ENCODE measurements at places on chromosomes 11 and 22. TPM values are rescaled to one million over a fixed set of nuclear protein-coding genes. Genes with fewer than 3 reads are reported as not detected.

GRCh38 chr11:44943696-44944095 lies 7.0 kb downstream of the TP53I11 start:
- DNase-seq: no peak
- H3K4me3 ChIP-seq: no peak overlapping the region
- peaks cover 24% of the 10 kb centered on the region for H3K27me3 ChIP-seq
- no peak overlapping the region for H3K27ac ChIP-seq
- H3K4me1 ChIP-seq: no peaks in the 10 kb centered on the region

DNA sequence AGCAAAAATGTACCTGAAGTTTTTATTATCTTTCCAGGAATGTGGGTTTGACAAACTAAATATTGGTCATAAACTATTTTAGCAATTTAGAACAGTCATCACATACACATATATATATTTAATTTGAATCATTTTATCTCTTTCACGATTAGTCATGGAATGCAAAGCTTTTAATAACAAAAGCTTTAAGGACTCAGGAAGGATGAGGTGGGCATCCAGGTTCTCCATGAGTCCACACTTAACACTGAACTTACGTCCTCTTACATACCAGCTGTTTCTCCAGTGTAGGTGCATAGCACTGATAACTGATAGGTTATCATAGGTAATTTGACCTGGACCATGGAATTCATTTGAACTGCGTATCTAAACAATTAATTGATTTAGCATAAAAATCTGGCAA lies 28.1 kb upstream of the GNAZ start:
- H3K36me3 ChIP-seq: no peaks in the 10 kb centered on the region
- H3K27me3 ChIP-seq: peaks cover 55% of the 10 kb centered on the region
- H3K4me1 ChIP-seq: no peaks in the 10 kb centered on the region
- H3K4me3 ChIP-seq: no peak overlapping the region
- no peak overlapping the region for H3K27ac ChIP-seq

DNA sequence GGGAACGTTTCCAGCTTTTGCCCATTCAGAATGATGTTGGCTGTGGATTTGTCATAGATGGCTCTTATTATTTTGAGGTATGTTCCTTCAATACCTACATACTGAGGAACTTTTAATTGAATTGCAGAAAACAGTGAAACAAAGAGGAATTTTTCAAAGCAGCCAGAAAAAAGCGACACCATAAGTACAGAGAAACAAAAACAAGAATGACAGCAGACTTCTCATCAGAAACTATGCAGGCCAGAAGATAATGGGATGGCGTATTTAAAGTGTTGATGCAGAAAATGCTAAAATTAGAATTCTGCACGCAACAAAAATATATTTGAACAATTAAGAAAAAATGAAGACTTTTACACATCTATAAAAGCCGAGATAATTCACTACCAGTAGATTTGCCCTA lies 95.4 kb upstream of the TIMP3 start:
- no peak for DNase-seq
- H3K27ac ChIP-seq: no peak overlapping the region
- H3K4me1 ChIP-seq: no peaks in the 10 kb centered on the region

GRCh38 chr11:34468209-34468841 lies 29.6 kb downstream of the CAT start:
- H3K4me1 ChIP-seq: peaks cover 10% of the 10 kb centered on the region
- H3K36me3 ChIP-seq: peaks cover 26% of the 10 kb centered on the region
- DNase-seq: peak; percentile 62
- no peak overlapping the region for H3K27ac ChIP-seq
- H3K4me3 ChIP-seq: no peak overlapping the region

GRCh38 chr11:76863196-76863777 lies 2.6 kb downstream of the ACER3 start:
- H3K27me3 ChIP-seq: no peaks in the 10 kb centered on the region
- DNase-seq: no peak
- no peak overlapping the region for H3K4me3 ChIP-seq
- H3K27ac ChIP-seq: no peak overlapping the region

GRCh38 chr11:114208377-114208776 lies 87.8 kb upstream of the NNMT start:
- no peak overlapping the region for H3K4me3 ChIP-seq
- no peak overlapping the region for H3K27ac ChIP-seq
- no peaks in the 10 kb centered on the region for H3K36me3 ChIP-seq

DNA sequence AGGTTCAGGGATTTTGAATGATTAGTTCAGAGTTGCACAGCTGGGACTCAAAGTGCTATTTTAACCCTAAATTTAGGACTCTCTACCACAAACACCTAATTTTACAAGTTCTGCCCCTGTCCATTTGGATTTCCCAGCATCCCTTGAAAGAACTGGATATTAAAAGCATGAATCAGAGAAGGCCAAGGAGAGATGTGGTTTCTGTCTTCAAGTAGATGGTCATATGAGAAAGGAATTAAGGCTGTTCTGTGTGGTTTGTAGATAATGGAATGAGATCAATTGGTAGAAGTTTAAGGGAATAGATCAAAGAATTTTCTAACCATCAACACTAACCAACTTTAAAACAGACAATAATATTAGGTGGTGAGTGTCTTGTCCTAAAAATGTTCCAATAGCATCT lies 106.4 kb upstream of the TENM4 start:
- H3K27me3 ChIP-seq: no peaks in the 10 kb centered on the region
- no peaks in the 10 kb centered on the region for H3K36me3 ChIP-seq
- no peak overlapping the region for H3K27ac ChIP-seq
- no peak overlapping the region for H3K4me3 ChIP-seq
- no peaks in the 10 kb centered on the region for H3K4me1 ChIP-seq

- DNase-seq: no peak
- H3K36me3 ChIP-seq: peaks cover 53% of the 10 kb centered on the region
- no peaks in the 10 kb centered on the region for H3K27me3 ChIP-seq
- H3K4me1 ChIP-seq: peaks cover 40% of the 10 kb centered on the region
Measured at GRCh38 chr22:27912101-27912500, 7.0 kb downstream of the PITPNB start.

DNA sequence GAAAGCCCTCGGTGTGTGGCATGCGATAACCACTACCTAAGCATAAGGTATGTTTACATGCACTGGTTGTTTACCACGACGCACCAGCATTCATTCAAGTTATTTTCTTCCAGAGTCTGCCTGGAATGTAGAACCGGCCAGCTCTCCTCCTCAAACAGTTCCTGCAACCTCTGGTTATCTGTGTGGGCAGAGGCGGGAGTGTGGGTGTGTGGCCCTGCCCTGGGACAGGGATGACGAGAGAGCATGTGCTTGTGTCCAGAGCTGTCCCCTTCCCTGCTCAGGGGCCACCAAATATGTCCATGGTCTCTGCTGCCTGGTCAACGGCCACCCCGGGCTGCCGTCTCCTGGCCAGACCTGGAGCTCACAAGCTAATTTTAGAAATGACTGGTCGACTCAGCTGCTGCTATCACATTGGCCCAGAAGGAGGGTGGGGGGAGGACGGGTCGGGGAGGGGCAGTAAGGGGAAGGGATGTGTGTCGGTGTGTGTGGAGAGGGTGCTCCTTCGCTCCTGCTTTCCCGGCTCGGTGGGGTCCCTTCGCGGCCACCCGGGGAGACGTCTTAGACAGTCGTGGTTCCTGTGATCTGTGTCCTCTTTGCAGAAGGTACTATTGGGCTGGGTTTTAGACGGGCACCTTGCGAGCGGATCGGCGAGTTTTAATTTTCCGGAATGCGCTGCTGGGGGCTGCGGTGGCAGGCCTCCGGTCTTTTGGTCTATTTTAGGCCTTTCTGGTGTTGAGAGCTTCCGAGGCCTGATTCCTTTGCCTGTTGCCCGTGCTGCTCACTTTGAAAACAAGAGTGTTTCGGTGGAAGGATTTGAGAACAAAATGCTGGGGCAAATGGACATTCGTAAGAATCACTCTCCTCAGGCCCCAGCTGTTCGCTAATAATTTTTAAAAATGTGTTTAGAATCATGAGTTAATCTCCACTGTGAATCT lies at the start of gene MYO18B:
Gene MYO18B (plus strand): TSS at position 497 of the 935 bp plus-strand sequence. CDS start 18,905 bp downstream, outside the sequence.
- H3K4me1 ChIP-seq: peaks cover 15% of the 10 kb centered on the region
- no peak within 1 kb of the TSS for H3K4me3 ChIP-seq
- no peak for DNase-seq

GRCh38 chr11:1439341-1439740 lies 47.2 kb downstream of the MOB2 start:
- H3K4me3 ChIP-seq: no peak overlapping the region
- H3K36me3 ChIP-seq: peaks cover 11% of the 10 kb centered on the region
- DNase-seq: no peak
- no peaks in the 10 kb centered on the region for H3K4me1 ChIP-seq
- H3K27ac ChIP-seq: no peak overlapping the region

GRCh38 chr11:115503083-115503885 lies 931 bp downstream of the CADM1 start:
- H3K27me3 ChIP-seq: peaks cover 7% of the 10 kb centered on the region
- no peaks in the 10 kb centered on the region for H3K36me3 ChIP-seq
- H3K4me1 ChIP-seq: no peaks in the 10 kb centered on the region
- H3K27ac ChIP-seq: no peak overlapping the region
- H3K4me3 ChIP-seq: peak overlapping the region; percentile 24
- peak; percentile 5 for DNase-seq

- H3K27ac ChIP-seq: peak overlapping the region; percentile 53
- peaks cover 62% of the 10 kb centered on the region for H3K4me1 ChIP-seq
- no peak overlapping the region for H3K4me3 ChIP-seq
- H3K27me3 ChIP-seq: no peaks in the 10 kb centered on the region
- H3K36me3 ChIP-seq: peaks cover 55% of the 10 kb centered on the region
- no peak for DNase-seq
Measured at GRCh38 chr11:35151683-35152280, 12.8 kb downstream of the CD44 start.

DNA sequence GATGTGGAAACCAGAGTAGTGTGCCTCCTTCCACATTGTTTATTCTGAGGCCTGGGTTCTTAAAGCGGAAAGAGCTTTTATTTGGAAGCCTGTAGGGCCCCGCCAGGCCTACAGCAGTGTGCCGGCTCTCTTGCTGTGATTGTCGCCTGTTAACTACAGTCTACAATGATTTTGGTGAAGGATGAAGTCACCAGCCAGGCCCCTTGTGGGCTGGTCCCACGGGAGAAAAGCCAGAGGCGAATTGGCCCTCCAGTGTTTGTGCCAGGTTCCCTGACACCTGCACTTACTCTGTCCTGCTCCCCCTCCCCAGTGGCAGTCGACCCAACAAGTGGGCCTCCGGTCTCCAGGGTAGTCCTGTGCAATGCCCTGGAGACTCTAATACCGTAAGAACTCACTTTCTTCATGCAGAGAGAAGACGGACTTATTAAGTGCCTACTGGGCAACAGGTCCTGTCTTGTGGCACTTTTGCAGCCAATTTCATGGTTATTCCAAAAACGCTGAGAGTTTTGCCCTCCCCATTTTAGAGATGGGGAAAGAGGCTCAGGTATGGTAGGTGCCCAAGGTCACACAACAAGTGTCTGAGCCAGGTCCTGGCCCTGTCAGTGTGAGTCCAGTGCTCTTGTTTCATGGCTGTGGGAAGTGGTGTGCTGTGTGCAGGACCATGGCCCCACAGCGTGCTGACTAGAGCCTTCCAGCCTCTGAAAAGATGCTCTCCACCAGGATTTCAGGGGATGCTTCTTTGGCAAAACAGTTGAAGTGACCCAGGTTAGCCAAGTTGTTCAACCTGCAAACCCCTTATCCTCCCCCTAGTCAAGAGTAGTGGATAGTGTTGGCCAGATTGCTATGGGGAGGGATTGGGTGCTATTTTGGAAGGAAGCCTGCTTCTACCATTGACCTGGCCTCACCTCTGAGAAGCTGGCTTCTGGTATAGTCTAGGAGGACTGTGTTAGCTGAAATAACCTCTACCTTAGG lies 1.4 kb downstream of the MICAL2 start:
- peak overlapping the region; percentile 85 for H3K4me3 ChIP-seq
- DNase-seq: peak; percentile 7
- H3K36me3 ChIP-seq: peaks cover 54% of the 10 kb centered on the region
- peak overlapping the region; percentile 77 for H3K27ac ChIP-seq
- no peaks in the 10 kb centered on the region for H3K27me3 ChIP-seq
- peaks cover 57% of the 10 kb centered on the region for H3K4me1 ChIP-seq

DNA sequence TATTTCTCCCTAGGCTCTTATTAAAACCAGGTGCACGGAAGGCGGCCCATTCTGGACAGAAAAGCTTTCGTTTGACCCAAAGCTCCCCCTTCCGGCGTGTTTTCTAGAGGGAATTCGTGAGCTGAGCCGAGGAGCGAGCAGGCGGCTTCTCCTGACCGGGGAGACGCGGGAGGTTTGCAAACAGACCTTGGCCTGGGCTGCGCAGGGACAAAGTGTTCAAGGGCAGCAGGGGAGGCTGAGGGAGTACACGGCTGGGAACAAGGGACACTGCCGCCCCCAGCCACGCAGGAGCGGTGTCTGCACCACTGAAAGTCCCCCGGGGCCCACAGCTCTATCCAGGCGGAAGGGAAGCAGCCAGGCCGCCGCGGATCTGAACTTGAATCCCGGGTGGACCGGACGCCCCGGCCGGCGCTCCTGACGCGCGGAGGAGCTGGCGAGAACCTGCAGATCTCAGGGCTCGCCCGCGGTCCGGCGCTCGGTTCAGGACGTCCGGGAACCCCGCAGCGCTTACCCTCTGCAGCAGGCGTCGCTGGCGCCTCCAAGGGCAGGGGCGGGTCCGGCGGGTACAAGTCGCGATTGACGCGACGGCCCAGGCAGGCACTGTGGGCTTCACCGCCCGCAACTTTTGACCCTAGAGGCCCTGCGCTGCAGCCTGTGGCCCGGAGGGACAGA lies 101.9 kb downstream of the WT1 start:
- no peaks in the 10 kb centered on the region for H3K36me3 ChIP-seq
- H3K4me3 ChIP-seq: no peak overlapping the region
- DNase-seq: peak; percentile 3
- no peak overlapping the region for H3K27ac ChIP-seq

DNA sequence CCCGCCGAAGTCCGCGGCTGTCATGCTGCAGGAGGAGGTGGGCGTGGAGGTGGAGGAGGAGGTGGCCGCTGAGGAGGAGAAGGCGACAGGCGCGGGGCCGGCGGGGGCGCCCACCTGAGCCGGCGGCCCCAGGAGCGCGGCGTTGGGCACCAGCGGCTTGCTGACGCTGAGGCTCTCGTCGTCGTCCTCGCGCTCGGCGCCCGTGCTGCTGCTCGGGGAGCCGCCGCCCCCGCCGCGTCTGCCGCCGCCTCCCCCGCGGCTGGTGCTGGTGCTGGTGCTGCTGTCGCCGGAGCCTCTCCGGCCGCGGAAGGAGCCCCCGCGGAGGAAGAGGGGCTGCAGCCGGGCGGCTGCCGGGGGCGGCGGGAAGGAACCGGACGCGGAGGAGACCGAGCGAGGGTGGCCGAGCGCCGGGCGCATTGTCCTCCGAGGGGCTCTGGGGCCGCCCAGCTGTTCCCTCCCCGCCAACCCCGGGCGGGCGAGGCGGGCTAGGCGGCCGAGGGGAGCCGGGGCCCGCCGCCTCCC lies 388 bp downstream of the TMEM121B start:
- no peak overlapping the region for H3K27ac ChIP-seq
- H3K4me3 ChIP-seq: peak overlapping the region; percentile 71
- peak; percentile 22 for DNase-seq
- peaks cover 74% of the 10 kb centered on the region for H3K27me3 ChIP-seq

- no peak overlapping the region for H3K27ac ChIP-seq
Measured at GRCh38 chr11:96168623-96169022, 174.4 kb downstream of the MAML2 start.

GRCh38 chr11:114525682-114526081 lies 34.0 kb downstream of the NXPE1 start:
- no peaks in the 10 kb centered on the region for H3K4me1 ChIP-seq
- H3K27me3 ChIP-seq: no peaks in the 10 kb centered on the region
- H3K4me3 ChIP-seq: no peak overlapping the region
- no peak overlapping the region for H3K27ac ChIP-seq
- DNase-seq: no peak

The NLRP14 gene
- total RNA-seq: not detected

The RTN4RL2 gene
- total RNA-seq: 3.6 TPM

The PTPRCAP gene
- total RNA-seq: 1.3 TPM

The PTDSS2 gene
- 30.4 TPM for total RNA-seq

The ESAM gene
- total RNA-seq: 1.0 TPM

The OR52N4 gene
- total RNA-seq: not detected

The PITPNM1 gene
- 84.1 TPM for total RNA-seq

The CCDC116 gene
- total RNA-seq: not detected

The MPZL3 gene
- total RNA-seq: 6.9 TPM

The GPHA2 gene
- not detected for total RNA-seq

The TMEM126B gene
- 31.8 TPM for total RNA-seq

The OR8G5 gene
- total RNA-seq: not detected

All from Calu3 (cell line).